ENCODE measurements at places on chromosomes 12 and 14.

- no peaks in the 10 kb centered on the region for H3K36me3 ChIP-seq
- no peak for DNase-seq
- no peak overlapping the region for H3K4me3 ChIP-seq
- peaks cover 13% of the 10 kb centered on the region for H3K27me3 ChIP-seq
These were observed 288.4 kb downstream of the DAD1 start for GRCh38 chr14:22300646-22301045.

- no peaks in the 10 kb centered on the region for H3K36me3 ChIP-seq
- no peaks in the 10 kb centered on the region for H3K4me1 ChIP-seq
- H3K27ac ChIP-seq: no peak overlapping the region
These were observed 24.6 kb upstream of the LTBP2 start for GRCh38 chr14:74636424-74637177.

- H3K27me3 ChIP-seq: no peaks in the 10 kb centered on the region
- no peak overlapping the region for H3K4me3 ChIP-seq
- H3K36me3 ChIP-seq: peaks cover 10% of the 10 kb centered on the region
- peaks cover 4% of the 10 kb centered on the region for H3K4me1 ChIP-seq
- DNase-seq: no peak
- H3K27ac ChIP-seq: no peak overlapping the region
These were observed 29.7 kb upstream of the SAV1 start for GRCh38 chr14:50697659-50698290.

DNA sequence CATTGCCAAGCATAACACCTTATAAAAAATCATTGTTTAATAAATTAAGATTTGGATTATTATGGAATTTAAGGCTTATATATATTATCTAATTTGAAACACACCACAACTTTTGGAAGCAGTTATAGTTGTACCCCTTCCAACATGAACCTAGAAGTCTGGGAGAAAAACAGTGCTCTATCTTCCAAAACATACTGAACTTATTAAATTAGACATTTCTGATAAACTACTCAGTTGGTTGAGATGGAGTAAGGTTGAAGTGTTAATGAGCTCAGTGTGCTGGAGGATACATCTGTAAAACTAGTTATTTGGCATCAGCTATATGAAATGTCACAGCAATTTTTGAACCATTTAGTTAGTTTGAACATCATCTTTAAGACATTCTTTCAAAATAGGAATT, 227.4 kb downstream of the ALX1 start:
- H3K27ac ChIP-seq: no peak overlapping the region
- no peaks in the 10 kb centered on the region for H3K36me3 ChIP-seq
- H3K4me1 ChIP-seq: peaks cover 2% of the 10 kb centered on the region
- no peaks in the 10 kb centered on the region for H3K27me3 ChIP-seq

DNA sequence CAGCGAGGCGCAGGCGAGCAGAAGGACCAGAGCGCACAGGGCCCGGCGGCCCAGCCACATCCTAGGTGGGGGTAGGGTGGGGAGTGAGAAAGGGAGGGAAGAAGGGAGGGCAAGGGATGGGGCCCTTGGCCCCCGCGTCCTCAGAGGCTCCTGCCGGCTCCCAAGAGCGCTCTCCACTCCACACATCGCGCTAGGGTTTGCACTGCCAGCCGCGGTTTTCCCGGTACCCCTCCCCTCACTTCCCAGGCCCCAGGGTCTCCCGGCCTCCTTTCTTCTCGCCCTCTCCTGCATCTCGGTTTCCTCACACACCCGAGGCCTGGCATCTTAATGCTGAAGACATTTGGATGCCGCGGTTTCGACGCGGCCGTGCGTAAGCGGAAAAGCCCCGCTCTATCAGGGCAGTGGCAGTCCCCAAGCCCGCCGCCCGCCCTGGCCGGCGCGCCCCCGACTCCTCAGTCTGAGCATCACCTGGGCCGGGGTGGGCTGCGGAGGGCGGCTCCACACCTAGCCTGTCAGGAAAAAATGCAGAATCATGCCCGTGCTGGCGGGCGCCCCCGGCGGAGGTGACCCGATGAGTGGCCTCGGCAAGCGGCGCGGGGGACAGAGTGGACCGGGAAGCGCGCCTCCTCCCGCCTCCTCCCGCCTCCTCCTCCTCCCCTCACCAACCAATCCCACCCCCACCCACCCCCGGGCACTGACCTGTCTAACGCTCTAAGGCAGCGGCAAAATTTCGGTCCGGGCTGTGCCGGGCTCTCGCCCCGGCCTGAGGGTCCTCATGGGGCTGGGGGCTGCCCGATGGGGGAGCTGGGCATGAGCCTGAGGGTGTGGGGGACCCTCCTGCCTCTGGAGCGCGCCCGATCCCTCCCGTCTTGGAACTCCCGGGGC, 686 bp downstream of the B4GALNT1 start:
- H3K27me3 ChIP-seq: peaks cover 33% of the 10 kb centered on the region
- H3K4me1 ChIP-seq: peaks cover 11% of the 10 kb centered on the region
- H3K27ac ChIP-seq: peak overlapping the region; percentile 18
- peak; percentile 36 for DNase-seq

- no peak overlapping the region for H3K27ac ChIP-seq
- no peaks in the 10 kb centered on the region for H3K36me3 ChIP-seq
- DNase-seq: no peak
- peaks cover 18% of the 10 kb centered on the region for H3K4me1 ChIP-seq
These were observed 1.5 kb upstream of the PLEKHG3 start for GRCh38 chr14:64702493-64703394.

- H3K4me3 ChIP-seq: peak overlapping the region; percentile 75
- H3K27ac ChIP-seq: no peak overlapping the region
- no peaks in the 10 kb centered on the region for H3K36me3 ChIP-seq
These were observed 13.2 kb upstream of the KLRF1 start for GRCh38 chr12:9813821-9814798.

DNA sequence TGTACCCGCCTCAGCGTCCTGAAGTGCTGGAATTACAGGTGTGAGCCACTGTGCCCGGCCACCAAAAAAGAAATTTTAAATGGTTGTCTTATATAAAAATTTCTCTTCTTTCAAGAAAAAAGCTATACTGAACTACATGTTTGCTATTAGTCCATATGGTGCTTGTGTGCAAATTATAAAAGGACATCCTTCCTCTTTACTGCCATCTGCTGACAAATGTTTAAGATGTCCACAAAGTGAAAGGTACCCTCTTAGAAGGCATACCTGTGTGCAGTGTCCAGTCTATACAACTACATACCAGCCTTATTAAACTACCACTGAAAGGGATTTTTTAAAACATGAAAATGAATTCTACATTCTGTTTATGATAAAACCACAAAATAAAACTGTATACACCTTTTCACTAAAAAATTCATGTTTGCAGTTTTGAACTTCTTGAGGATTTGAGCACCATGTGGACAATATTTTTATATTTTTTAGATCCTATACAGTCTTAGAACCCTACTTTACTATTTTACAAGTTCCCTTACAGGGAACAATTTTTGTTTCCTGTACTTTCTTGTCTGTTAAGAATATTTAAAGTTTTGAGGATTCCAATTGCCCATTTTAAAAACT, 32.8 kb upstream of the TOMM20L start:
- H3K4me1 ChIP-seq: peaks cover 2% of the 10 kb centered on the region
- H3K27me3 ChIP-seq: no peaks in the 10 kb centered on the region
- no peak overlapping the region for H3K4me3 ChIP-seq

- peak overlapping the region; percentile 86 for H3K27ac ChIP-seq
- H3K36me3 ChIP-seq: peaks cover 7% of the 10 kb centered on the region
- peak overlapping the region; percentile 89 for H3K4me3 ChIP-seq
- no peaks in the 10 kb centered on the region for H3K27me3 ChIP-seq
These were observed 719 bp upstream of the SRSF9 start for GRCh38 chr12:120470150-120470784.
